ENCODE measurements at places on chromosomes 5 and 9.

- H3K27ac ChIP-seq = no peak overlapping the region
- H3K27me3 ChIP-seq = no peaks in the 10 kb centered on the region
- H3K4me3 ChIP-seq = no peak overlapping the region
- H3K4me1 ChIP-seq = no peaks in the 10 kb centered on the region
- no peak for DNase-seq
Measured at GRCh38 chr5:55897206-55897894, 46.2 kb downstream of the IL31RA start.

DNA sequence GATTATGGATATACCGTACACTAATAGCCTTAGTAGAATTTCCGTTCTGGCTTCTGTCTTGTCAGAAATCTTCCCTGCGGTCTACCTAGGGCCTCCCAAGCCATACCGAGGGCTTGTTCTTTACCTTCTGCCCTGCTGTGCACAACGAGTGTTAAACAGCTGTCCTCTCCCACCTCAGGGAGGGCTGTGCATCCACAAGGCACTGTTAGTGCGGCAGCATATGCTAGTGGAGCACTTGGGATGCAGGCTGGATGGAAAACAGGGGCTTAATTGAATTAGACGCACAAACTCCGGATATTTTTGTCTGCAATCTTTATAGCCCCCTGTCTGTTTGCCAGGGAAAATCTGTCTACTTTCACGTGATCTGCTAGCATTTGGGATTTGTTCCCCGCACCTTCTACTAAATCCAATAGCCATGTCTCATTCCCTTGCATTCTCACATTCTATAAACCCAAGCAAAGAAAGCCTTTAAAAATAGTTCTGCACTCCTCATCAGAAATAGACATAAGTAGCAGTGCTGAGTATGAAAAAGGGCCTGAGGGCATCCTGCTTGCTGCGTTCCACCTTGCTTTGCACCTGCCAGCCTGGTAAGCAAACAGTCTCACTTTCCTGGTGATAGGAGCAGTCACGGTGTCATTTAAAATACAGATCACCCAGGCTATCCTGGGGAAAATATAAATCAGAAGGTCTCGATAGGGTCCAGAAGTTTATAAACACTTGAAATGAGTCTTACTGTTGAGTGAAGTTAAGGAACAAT, 382.6 kb downstream of the RASEF start:
- no peak for DNase-seq
- no peak overlapping the region for H3K4me3 ChIP-seq
- H3K4me1 ChIP-seq = no peaks in the 10 kb centered on the region
- H3K27me3 ChIP-seq = no peaks in the 10 kb centered on the region
- no peaks in the 10 kb centered on the region for H3K36me3 ChIP-seq

GRCh38 chr9:87671925-87672324, 54.0 kb upstream of the CTSL start:
- no peak overlapping the region for H3K4me3 ChIP-seq
- H3K4me1 ChIP-seq = no peaks in the 10 kb centered on the region
- no peaks in the 10 kb centered on the region for H3K27me3 ChIP-seq
- no peaks in the 10 kb centered on the region for H3K36me3 ChIP-seq

DNA sequence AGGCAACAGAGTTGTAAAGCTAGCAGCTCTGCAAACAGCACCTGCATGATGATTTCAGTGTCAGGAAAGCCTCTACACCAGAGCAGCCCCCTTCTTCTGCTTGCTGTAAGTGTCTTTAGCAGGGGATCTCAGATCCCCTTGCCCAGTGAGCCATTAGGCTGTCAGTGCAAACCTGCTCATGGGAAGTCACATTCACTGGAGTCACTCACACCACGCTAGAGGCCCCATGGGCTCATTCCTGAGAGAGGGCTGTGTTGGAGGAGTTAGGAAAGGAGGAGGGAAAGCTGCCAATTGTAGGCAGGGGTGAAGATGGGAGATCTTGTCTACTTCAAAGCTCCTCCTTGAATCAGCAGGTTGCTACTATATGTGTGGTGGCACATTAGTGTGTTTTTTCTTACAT, 275.2 kb downstream of the SMARCA2 start:
- no peak overlapping the region for H3K27ac ChIP-seq
- no peak for DNase-seq
- peaks cover 15% of the 10 kb centered on the region for H3K4me1 ChIP-seq
- H3K36me3 ChIP-seq = no peaks in the 10 kb centered on the region
- H3K4me3 ChIP-seq = no peak overlapping the region

DNA sequence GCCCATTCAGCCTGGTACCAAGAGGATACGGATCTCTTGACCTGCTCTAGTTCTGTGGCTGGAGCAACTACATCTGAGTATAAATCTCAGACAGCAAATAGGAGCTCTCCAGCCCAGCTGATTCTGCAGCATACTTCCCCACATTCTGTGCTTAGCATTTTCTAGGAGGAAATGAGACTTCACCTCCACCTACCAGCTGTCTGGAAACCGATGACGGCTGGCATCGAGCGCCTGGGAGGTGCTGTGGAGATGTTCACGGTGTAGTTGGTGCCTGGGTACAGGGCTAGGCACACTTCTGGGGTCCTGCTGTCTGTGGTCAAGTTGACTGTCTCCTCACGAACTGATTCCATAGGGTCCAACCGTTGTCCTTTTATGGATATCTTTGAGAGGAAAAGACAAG, 63.6 kb downstream of the SUSD1 start:
- H3K4me3 ChIP-seq = no peak overlapping the region
- H3K27me3 ChIP-seq = no peaks in the 10 kb centered on the region
- no peak for DNase-seq
- no peaks in the 10 kb centered on the region for H3K36me3 ChIP-seq

GRCh38 chr5:131521252-131521651, 113.8 kb downstream of the RAPGEF6 start:
- no peaks in the 10 kb centered on the region for H3K27me3 ChIP-seq
- no peak for DNase-seq
- no peak overlapping the region for H3K27ac ChIP-seq
- no peak overlapping the region for H3K4me3 ChIP-seq
- no peaks in the 10 kb centered on the region for H3K4me1 ChIP-seq
- H3K36me3 ChIP-seq = no peaks in the 10 kb centered on the region

- H3K4me1 ChIP-seq = peaks cover 43% of the 10 kb centered on the region
- no peak for DNase-seq
- no peak overlapping the region for H3K4me3 ChIP-seq
- H3K27me3 ChIP-seq = no peaks in the 10 kb centered on the region
Measured at GRCh38 chr5:176550275-176550831, 1.2 kb downstream of the CDHR2 start.

- H3K36me3 ChIP-seq = no peaks in the 10 kb centered on the region
- H3K4me3 ChIP-seq = no peak overlapping the region
- H3K4me1 ChIP-seq = no peaks in the 10 kb centered on the region
- no peak for DNase-seq
Measured at GRCh38 chr5:59385700-59386099, 507.8 kb downstream of the PDE4D start.

- no peak overlapping the region for H3K4me3 ChIP-seq
- H3K27ac ChIP-seq = no peak overlapping the region
- no peaks in the 10 kb centered on the region for H3K27me3 ChIP-seq
Measured at GRCh38 chr9:10144355-10144754, 468.4 kb downstream of the PTPRD start.
